Parietal lobe (tissue), 2 donors: ENCODE measurements at places on chromosomes 5 and 9. TPM values are rescaled to one million over a fixed set of nuclear protein-coding genes. Genes with fewer than 3 reads are reported as not detected.

The HNRNPAB gene
- 46.0 TPM for total RNA-seq

The STPG3 gene
- total RNA-seq = not detected

The GZMA gene
- total RNA-seq = not detected

The FAM153A gene
- total RNA-seq = 4.7 TPM

The ZNF462 gene
- 182 TPM for total RNA-seq

The GABRA1 gene
- 17.2 TPM for total RNA-seq

The TNFSF8 gene
- 0.31 TPM for total RNA-seq

The ADCY2 gene
- total RNA-seq = 23.2 TPM

The HSD17B3 gene
- total RNA-seq = 0.63 TPM

The MYOZ3 gene
- total RNA-seq = 2.2 TPM

The LPAR1 gene
- total RNA-seq = 20.7 TPM

The CTXN3 gene
- total RNA-seq = 0.63 TPM

The TRIM52 gene
- total RNA-seq = 21.9 TPM

The GRM6 gene
- total RNA-seq = 0.63 TPM

The TMEM232 gene
- total RNA-seq = 24.1 TPM

The LPCAT1 gene
- 98.3 TPM for total RNA-seq
